ENCODE measurements at places on chromosomes 7 and 10.

DNA sequence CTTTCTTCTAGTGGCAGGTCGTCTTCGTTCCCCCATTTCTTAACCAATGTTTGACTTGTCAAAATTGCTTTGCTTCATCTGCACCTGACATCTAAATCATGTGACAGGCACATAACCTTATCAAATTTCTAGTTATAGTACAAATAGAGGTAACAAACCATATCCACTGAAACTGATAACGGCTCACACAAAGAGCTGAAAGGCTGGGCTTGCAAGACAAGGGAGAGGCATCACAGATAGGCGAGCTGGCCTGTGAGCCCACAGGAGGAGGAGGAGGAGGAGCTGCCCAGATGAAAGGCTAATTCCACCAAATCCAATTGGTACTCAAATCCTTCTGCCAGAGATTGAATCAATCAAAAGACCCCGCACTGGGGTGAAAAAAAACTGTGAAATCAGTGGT lies 80.2 kb upstream of the NEBL start:
- H3K4me3 ChIP-seq = no peak overlapping the region
- no peak overlapping the region for H3K27ac ChIP-seq
- no peaks in the 10 kb centered on the region for H3K4me1 ChIP-seq
- no peak for DNase-seq
- H3K27me3 ChIP-seq = no peaks in the 10 kb centered on the region
- H3K36me3 ChIP-seq = no peaks in the 10 kb centered on the region

DNA sequence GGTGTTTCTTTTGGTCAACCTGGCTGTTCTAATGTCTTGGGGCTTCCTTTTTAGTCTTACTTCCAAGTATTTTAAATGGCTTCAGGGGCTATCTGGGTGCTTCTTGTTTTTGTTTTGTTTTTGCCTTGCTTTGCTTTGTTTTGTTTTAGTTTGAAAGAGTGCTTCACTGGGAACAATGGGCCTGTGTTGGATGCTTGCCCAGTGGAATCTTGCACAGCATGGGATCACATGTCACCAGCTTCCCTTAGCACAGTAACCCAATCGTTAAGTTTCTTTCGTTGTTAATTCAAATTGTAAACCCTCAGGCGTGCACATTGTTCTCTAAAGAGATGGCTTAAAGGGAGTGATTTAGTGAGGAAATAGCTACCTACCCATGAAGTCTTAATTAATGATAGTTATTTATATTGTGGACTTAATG lies 8.9 kb downstream of the COL17A1 start:
- H3K4me1 ChIP-seq = peaks cover 12% of the 10 kb centered on the region
- H3K27me3 ChIP-seq = no peaks in the 10 kb centered on the region
- no peak overlapping the region for H3K4me3 ChIP-seq
- DNase-seq = peak; percentile 28
- H3K27ac ChIP-seq = peak overlapping the region; percentile 32

DNA sequence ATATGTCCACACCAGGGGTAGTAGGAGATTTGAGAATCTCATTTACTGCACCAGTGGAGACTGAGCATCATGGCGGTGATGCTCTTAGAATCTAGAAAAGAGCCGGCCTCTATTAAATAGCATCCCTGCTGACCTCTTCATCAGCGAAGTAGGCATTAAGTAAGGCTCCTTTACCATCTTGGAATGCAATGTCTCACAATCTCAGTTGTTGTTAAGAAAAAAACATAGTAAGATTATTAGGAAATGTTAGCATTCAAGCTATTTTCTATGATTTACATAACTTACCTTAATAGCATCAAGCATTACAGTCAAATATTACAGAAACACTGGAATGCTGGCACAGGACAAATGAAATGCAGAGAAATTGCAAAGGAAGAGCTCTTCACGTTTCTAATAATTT lies 54.5 kb downstream of the ORC5 start:
- no peak overlapping the region for H3K27ac ChIP-seq
- no peak for DNase-seq
- H3K4me3 ChIP-seq = no peak overlapping the region

- H3K4me3 ChIP-seq = no peak overlapping the region
- no peaks in the 10 kb centered on the region for H3K36me3 ChIP-seq
- H3K4me1 ChIP-seq = no peaks in the 10 kb centered on the region
- H3K27me3 ChIP-seq = peaks cover 9% of the 10 kb centered on the region
- H3K27ac ChIP-seq = no peak overlapping the region
- DNase-seq = no peak
These were observed 79.3 kb downstream of the GOLGA7B start for GRCh38 chr10:97928897-97929296.

- peak overlapping the region; percentile 63 for H3K27ac ChIP-seq
- H3K4me3 ChIP-seq = no peak overlapping the region
- peaks cover 37% of the 10 kb centered on the region for H3K4me1 ChIP-seq
These were observed 298.5 kb upstream of the KLF6 start for GRCh38 chr10:4083509-4084003.

GRCh38 chr7:149150981-149151380 lies 3.7 kb downstream of the ZNF398 start:
- H3K27me3 ChIP-seq = no peaks in the 10 kb centered on the region
- peaks cover 5% of the 10 kb centered on the region for H3K36me3 ChIP-seq
- DNase-seq = no peak
- H3K27ac ChIP-seq = no peak overlapping the region

DNA sequence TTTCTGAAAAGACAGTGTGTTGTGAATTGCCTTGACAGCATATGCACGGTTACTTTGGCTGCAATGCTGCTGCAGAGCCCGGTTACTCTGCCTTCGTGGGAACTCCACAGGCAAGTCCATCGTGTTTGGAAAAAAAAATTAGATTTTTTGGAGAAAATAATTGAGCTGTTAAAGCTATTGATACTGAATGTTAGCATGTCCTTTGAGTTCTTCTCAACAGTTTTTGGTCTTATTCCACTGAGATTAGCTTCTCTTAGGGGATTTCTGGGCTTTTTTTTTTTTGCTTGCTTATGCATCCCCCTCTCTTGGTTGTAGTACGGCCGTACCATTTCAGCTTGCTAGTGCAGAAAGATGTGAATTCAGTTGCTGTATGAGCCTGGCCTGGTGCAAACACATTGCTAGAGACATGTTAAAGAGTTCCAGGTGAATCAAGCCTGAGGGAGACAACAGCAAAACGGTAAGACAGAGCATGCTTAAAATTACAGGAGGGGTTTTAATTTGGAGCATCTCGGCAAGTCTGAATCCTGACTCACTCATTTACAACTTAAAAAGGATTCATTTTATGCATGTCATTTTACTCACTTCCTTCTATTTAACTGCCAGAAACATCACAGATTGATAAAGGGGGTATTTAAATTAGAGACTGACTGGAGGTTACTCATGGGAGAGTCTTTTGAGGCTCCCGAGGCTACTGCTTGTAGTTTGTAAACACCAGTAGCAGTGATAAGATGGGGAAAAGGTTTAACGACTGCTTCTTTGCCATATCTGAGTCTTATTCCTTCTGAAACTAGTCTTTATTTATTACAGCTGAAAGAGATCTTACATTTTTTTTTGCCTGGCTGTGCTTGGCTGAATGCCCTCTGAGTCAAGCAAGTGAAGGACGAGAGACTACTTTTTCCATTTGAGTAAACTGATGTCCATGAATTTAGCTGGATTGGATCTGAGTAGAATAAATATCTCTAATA lies 113.7 kb downstream of the CDK14 start:
- peaks cover 42% of the 10 kb centered on the region for H3K4me1 ChIP-seq
- H3K27ac ChIP-seq = no peak overlapping the region
- no peaks in the 10 kb centered on the region for H3K27me3 ChIP-seq

- DNase-seq = no peak
- H3K4me1 ChIP-seq = no peaks in the 10 kb centered on the region
- H3K4me3 ChIP-seq = no peak overlapping the region
These were observed 184.8 kb upstream of the NRP1 start for GRCh38 chr10:33519130-33519860.

GRCh38 chr10:104273899-104274575 lies 5.1 kb downstream of the GSTO2 start:
- no peak for DNase-seq
- H3K4me1 ChIP-seq = peaks cover 12% of the 10 kb centered on the region
- H3K27ac ChIP-seq = no peak overlapping the region
- no peaks in the 10 kb centered on the region for H3K36me3 ChIP-seq
- H3K4me3 ChIP-seq = no peak overlapping the region

- H3K27ac ChIP-seq = no peak overlapping the region
- no peaks in the 10 kb centered on the region for H3K36me3 ChIP-seq
- no peak overlapping the region for H3K4me3 ChIP-seq
These were observed 18.6 kb downstream of the ZNF25 start for GRCh38 chr10:37957841-37958240.

GRCh38 chr10:62352356-62352970 lies 21.7 kb upstream of the ZNF365 start:
- H3K27ac ChIP-seq = no peak overlapping the region
- no peaks in the 10 kb centered on the region for H3K4me1 ChIP-seq
- no peak overlapping the region for H3K4me3 ChIP-seq
- no peaks in the 10 kb centered on the region for H3K27me3 ChIP-seq

DNA sequence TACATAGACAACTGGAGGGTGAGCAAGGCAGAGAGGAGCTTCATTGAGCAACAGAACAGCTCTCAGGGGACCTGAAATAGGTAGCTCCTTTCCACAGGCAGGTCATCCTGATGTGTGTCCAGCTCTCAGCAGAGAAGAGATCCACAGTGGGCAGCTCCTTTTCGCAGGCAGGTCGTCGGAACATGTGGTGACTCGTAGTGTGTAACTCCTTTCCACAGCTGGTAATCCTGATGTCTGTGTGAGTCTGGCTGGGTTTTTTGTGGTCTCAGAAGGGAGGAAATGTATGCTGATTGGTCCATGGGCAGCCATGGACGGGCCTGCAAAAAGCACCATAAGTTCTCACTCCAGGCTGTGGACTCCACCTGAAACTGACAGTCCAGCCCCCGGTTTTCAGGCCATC lies 24.4 kb upstream of the TES start:
- H3K27ac ChIP-seq = no peak overlapping the region
- no peak for DNase-seq
- H3K4me3 ChIP-seq = no peak overlapping the region
- no peaks in the 10 kb centered on the region for H3K4me1 ChIP-seq
- no peaks in the 10 kb centered on the region for H3K36me3 ChIP-seq
- H3K27me3 ChIP-seq = no peaks in the 10 kb centered on the region

DNA sequence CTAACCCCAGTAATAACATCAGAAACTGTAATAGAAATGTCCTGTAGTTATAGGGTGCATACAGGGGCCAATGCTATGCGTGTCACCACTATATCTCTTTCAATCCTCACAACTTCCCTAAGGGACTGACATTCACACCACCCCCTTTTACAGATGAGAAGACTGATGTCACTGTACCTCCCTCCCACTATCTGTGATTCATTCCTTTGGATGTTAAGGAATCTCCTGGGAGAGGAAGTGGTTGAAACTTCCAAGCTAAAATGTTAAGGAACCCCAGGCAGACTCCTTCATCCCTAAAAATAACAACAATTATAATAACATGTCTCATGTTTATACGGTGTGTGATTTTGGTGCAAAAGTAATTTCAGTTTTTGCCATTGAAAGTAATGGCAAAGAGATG lies 5.4 kb downstream of the COL13A1 start:
- H3K4me3 ChIP-seq = no peak overlapping the region
- peaks cover 13% of the 10 kb centered on the region for H3K4me1 ChIP-seq
- no peak overlapping the region for H3K27ac ChIP-seq
- peaks cover under 1% of the 10 kb centered on the region for H3K27me3 ChIP-seq
- H3K36me3 ChIP-seq = no peaks in the 10 kb centered on the region

DNA sequence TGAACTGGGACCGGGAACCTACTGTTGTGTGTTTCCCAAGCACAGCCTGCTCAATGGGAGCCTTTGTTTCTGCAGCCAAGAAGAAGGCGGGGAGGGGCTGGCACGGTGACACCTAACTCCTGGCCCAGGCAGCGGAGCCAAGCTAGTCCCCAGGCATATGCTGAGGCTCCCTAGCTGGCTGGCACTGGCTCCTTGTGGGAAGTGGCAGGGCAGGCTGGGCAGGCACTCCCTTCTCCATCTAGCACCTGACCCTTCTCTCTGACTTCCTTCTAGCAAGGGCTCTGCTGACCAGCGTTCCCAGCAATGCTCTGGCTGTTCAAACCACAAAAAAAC lies 325.0 kb downstream of the PLXNA4 start:
- no peaks in the 10 kb centered on the region for H3K27me3 ChIP-seq
- no peak overlapping the region for H3K27ac ChIP-seq
- no peaks in the 10 kb centered on the region for H3K36me3 ChIP-seq
- H3K4me1 ChIP-seq = peaks cover 42% of the 10 kb centered on the region
- H3K4me3 ChIP-seq = no peak overlapping the region

GRCh38 chr7:121048195-121048594 lies 59.7 kb downstream of the CPED1 start:
- DNase-seq = no peak
- no peaks in the 10 kb centered on the region for H3K36me3 ChIP-seq
- H3K27ac ChIP-seq = no peak overlapping the region
- no peaks in the 10 kb centered on the region for H3K27me3 ChIP-seq

DNA sequence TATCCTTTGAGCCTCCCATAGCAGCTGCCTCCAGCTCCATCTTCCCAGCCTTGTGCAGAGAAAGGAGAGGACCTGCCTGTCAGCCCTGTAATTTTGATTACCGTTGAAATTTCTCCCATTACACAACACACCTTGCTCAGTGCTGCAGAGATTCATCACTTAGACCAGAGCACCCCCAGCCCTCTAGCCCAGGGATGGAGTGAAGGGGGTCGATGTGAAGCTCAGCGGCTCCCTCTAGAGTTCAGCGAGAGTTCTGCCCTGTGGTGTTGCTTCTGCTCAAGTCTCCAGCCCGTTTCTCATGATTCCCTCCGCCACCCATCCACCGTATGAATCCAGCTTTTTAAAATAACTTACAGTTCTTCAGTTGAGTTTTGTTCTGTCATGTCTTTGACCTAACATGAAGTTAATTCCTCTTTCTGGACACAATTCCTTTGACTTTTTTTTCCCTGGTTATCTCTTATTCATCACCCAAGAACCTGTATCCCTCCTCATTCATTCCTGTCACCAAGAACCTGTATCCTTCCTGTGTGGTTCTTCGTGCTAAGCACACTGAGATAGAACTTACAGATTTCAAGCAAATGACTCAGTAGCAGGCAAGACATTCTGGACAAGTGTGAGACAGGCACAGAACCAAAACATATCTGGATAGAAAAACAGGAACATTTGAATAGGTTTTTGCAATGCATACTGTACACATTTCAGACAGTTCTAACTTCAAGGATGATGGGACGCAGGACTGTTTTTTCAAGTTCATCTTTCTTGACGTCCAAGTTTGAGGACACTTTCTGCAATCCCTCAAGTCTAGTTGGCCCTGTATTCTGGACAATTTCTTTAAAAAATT lies 35.0 kb upstream of the ZNF32 start:
- no peak overlapping the region for H3K27ac ChIP-seq
- no peaks in the 10 kb centered on the region for H3K36me3 ChIP-seq
- H3K4me1 ChIP-seq = peaks cover 6% of the 10 kb centered on the region
- H3K4me3 ChIP-seq = no peak overlapping the region
- no peak for DNase-seq
- no peaks in the 10 kb centered on the region for H3K27me3 ChIP-seq

DNA sequence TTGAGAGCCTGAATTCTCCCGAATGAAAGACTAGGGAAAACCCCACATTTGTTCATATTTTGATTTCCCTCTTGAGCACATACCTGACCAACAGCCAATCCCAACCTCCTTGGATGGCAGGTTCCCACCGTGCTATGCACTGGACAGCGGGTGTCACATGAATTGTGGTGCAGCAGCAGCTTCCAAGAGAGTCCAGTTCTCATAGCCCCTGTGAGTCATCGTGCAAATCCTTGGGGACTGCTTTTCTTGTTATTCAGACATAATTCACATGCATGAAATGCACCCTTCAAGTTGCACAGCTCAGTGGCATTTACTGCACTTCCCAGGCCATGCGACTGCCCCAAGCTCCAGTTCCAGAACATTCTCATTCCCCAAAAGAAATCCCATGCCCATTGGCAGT lies 67.8 kb upstream of the PPP2R2D start:
- no peaks in the 10 kb centered on the region for H3K4me1 ChIP-seq
- H3K4me3 ChIP-seq = no peak overlapping the region
- no peak for DNase-seq
- H3K27me3 ChIP-seq = peaks cover 11% of the 10 kb centered on the region
- no peaks in the 10 kb centered on the region for H3K36me3 ChIP-seq
